Activated T-helper 1 cell treated with anti-CD3 and anti-CD28 coated beads, Interleukin-2, amount 50 U/mL, for 16 hours (primary cell): ENCODE measurements at places on chromosomes 6 and 20.

DNA sequence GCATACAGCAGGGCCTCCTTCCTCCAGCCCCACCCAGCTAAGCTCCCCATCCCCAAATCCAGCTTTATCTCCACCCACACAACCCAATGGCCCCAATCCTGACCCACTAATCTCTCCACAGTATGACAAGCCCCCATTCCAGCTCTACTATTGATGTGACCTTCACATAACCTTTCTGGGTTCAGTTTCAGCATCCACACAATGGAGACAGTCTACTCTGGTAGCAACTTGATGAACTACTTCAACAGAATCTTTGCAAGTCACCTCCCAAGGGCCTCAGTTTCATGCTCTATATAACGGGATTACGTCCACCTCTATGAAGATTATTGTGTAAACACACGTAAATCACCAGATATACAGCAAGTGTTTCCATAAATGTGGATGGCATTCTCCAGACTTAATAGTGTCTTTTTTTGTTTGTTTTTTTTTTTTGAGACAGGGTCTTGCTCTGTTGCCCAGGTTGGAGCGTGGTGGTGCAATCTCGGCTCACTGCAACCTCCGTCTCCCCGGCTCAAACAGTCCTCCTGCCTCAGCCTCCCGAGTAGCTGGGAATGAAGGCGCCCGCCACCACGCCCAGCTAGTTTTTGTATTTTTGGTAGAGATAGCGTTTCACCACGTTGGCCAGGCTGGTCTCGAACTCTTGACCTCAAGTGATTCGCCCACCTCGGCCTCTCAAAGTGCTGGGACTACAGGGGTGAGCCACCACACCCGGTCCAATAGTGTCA is 1.4 kb downstream of the AHCY start:
- DNase-seq = no peak

GRCh38 chr6:143536461-143536865 is 24.9 kb upstream of the FUCA2 start:
- DNase-seq = peak; percentile 18

GRCh38 chr20:41622584-41622983 is 4.4 kb upstream of the CHD6 start:
- DNase-seq = no peak

GRCh38 chr20:43514648-43514999 is 7.1 kb downstream of the L3MBTL1 start:
- DNase-seq = no peak

DNA sequence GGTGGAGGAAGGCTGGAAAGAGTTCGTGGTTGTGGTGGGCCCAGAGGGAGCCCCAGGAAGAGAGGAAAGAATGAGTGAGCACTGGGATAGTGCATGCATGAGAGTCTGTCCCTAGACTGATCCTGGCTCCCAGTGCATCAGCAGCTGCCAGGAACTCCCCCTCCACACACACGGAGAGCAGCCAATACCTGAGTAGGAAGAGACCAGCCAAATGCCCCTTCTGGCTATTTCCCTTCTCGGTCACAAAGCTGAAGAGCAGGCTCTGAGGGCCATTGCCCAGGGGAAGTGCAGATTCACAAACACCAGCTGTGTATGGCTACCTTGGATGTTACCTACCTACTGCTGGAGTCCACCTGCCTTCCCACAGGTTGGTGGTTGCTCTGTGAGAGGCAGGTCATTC is 45.1 kb downstream of the GABRR2 start:
- no peak for DNase-seq

- no peak for DNase-seq
Measured at GRCh38 chr6:68239034-68239433, 396.0 kb upstream of the ADGRB3 start.

DNA sequence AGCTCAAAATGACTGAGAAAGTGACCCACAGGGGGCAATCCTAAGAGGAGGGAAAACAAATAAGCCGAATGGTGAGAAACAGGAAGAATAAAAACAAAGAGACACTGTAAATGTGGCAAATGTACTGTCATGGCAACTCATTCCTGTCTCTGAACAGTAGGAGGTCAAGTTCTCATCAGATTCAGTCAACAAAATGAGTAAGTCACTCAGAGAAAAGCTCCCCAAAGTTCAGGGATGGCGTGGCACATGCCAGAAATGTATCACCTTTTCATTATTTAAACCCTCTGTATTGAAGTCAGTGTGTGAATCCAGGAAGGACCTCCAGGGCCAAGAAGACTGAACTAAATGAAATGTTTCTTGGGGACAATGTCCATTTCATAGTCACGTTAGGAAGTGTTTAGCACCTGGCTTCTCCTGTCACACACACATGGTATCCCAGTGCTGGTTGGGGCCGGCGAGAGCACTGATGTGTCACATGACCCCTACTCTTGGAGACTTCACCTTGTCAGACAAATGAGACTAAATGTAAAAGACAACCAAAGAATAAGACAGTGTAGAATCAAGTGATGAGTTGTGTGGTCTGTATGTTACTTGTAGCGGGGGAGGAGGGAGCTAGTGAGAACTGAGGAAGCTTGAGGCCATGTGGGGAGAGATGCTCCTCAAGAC is 20.7 kb downstream of the CNR1 start:
- no peak for DNase-seq

DNA sequence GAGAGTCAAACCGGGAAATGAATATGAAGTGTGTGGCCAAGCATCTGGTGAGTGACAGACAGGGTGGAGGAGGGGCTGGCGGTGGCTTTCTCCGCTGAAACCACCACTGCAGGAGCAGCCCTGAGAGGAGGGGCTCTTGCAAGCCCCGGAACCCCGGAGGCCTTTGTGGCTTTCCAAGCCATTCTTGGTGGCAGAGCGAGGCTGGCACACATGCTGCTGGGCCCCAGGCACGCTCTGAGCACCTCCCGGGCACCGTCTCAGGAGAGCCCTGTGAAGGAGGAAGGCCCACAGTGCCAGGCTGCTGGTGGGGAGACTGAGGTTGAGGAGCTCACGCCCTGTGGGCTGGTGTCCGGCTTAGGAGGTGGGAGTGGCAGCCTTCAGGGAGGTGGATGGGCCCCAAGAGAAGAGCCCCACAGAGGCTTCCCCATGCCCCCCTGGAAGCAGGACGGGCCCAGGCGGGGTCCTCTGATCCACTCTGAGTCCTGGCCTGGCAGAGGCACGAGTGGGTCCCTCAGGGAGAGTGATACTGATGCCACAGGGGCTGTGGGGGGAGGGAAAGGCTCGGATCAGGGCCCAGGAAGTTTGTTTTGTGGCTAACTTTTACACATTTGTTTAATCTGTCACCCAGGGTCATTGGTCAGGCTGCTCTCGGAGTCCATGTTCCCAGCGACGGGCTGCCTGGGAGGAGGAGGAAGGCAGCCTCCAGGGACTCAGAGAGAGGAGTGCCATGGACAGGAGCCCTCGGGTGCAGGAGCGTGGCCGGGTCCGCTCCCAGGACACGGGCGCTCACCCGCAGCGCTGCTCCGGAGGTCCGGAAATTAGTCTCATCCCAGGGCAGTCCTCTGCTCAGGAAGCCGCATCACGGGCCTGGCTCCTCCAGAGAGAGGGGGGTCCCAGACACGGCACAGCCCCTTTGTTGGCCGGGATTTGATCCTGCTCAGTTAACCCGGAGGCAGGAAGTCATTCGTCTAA is 170.7 kb downstream of the ERMARD start:
- no peak for DNase-seq

DNA sequence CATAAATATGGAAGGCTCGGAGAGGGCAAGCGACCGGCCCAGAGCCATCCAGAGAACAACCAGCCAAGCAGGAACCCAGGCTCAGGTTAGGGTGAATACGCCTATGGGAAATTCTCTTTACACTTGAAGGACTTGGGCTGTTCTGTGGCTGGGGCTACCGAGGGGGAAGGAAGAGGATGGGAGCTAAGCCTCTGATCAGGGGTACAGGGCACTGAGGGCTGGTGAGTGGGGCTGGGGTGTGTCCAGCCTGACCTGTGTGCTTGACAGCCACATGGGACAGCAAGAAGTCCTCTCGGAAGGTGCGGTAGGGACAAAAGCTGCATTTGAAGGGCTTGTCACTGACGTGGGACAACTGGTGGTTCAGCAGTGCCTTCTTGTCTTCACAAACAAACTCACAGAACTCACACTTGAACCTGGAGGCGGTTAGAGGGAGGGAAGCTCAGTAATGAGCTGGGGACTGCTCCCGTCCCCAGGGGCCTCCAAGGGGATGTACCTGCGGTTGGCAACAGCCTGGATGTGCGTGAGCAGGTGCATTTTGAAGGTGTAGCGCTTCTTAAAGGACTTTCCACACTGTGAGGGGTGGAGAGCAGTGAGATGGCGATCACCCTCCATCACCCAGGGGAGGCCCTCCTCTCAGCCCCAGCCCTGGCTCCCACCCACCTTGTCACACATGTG is 11.9 kb downstream of the ZNF335 start:
- no peak for DNase-seq

DNA sequence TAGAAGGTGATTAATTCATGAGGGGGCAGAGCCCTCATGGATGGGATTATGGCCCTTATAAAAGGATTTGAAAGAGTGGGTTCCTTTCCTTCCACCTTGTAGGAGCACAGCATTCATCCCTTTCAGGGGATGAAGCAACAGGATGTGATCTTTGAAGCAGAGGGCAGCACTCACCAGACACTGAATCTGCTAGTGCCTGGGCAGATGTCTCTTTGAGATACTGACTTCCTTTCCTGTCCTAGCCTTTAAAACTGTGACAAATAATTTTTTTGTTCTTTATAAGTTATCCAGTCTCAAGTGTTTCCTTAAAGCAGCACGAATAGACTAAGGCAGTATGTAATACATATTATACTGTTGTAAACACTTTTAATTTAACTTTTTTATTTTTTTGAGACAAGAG is 538.6 kb upstream of the RNF217 start:
- no peak for DNase-seq

DNA sequence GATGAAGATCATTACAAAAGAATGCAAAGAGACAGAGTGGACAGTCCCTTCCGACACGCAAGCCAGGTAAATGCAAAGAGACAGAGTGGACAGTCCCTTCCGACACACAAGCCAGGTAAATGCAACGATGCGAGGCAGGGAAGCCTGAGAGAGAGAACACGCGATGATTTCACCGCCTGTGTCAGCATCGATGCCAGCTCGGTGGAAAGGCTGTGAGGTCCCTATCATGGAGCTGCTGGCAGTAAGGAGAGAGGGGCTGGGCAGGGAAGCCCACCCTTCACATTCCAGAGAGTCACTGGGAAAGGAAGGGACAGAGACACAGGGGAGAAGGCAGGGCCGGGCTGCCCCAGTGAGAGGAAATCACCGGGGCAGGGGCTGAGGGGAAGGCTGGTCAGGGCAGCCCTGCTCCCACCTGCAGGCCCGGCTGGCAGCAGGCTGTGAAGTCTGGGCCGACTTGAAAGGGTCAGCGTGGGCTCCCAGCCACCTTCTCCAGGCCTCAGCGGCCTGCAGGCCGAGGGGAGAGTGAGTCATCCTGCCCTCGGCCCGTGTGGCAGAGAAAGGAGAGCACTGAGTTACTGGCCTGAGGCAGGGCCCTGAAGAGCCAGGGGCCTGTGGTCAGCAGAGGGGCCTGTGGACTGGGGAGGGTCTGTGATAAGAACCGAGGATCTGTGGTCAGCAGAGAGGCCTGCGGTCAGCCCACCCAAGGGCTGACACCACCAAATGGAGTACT is 80.4 kb downstream of the DACT2 start:
- no peak for DNase-seq

- DNase-seq = peak; percentile 53
Measured at GRCh38 chr20:34824806-34825529, 483 bp downstream of the NCOA6 start.

DNA sequence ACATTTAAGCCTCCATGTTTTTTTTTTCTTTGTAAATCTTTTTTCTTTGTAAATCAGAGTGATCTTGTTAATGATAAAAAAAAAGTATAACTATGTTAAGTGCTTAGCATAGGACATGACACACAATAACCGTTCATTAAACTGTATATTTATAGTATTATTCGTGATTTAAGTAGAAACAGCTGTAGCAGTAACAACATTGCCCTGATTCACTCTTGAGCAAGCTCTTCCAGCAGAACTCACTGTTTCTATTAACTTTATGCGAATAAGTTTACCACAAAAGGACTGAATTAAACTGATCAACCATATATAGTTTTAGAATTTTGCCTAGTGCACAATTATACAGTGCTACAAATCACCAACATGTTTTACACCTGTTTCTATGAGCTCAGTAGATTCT is 1338.0 kb upstream of the EYS start:
- no peak for DNase-seq

DNA sequence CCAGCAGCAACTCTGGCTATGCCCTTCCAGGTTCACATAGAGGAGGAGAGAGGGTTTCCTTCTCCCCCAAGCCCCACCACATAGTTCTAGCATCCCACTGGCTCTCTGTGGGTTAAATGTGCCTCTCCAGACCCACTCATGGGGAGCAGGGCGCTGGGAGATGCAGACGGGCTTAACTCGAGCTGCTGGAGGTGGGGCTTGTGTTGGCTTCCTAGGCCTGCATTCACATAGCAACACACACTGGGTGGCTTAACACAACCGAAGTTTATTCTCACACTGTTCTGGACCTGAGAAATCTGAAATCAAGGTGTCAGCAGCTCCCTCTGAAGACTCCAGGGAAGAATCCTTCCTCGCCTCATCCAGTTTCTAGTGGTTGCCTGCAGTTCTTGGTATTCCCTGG is 33.6 kb downstream of the SLC2A10 start:
- no peak for DNase-seq

DNA sequence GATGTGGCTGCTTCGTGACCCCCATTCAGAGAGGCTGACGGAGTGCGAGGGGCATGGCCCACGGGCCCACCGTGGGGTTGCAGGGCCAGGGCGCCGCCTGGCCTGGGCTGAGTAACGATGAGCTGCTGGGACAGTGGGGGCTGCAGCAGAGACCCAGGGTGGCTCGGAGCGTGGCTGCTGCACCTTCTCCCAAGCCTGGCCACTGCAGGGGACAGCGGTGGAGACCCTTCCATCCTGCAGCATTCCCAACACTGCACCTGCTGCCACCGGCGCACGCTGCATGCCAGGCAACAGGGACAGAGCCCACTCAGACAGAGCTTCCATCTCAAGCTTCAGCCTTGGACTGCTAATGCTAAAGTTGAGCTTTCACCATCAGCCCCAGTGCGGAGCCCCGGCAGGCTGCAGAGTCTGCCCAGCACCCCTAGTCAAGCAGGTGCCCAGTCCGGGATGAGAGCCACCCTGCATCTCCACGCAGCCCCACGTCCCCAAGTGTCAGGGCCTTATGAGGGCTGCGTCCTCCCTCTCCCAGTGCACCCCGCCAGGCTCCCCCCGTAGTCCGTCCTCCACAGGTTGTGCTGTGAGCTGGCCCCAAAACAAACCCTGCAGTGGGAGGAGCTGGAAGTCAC is 89.4 kb upstream of the AFDN start:
- no peak for DNase-seq

GRCh38 chr6:111789598-111789997 is 83.7 kb downstream of the FYN start:
- DNase-seq = no peak

DNA sequence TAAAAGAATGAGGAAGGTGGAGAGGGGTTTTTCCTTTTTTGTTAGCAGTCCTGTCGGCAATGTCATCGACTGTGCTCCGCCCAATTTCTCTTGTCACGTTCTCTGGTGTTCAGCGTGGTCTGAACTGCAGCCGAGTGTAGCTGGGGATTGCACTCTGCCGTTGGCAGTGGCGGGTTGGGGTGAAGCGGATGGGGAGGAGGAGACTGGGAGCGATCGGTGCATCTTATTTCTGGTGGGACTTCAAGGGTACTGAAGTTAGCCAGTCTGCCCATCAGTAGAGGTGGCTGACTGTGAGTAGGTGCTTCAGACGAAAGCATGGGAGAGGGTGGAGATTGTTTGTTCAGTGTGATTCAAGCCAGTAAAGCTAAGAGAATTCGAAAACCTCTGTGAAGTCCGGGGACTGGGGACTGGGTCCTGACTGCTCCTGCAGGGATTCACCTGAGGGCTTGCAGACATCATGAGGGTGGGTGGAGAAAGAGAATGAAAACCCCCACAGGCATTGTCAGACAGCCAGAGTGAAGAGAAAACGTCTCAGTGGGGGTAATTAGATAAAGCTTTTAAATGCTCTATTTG is 5.1 kb downstream of the RREB1 start:
- no peak for DNase-seq
